ENCODE measurements at places on chromosomes 12 and 14.

GRCh38 chr14:53295985-53296582, 143.0 kb upstream of the DDHD1 start:
- no peak for DNase-seq

GRCh38 chr12:92995258-92995903, 66.3 kb upstream of the EEA1 start:
- no peak for DNase-seq

GRCh38 chr12:26839512-26839911, 6.5 kb upstream of the ITPR2 start:
- no peak for DNase-seq

DNA sequence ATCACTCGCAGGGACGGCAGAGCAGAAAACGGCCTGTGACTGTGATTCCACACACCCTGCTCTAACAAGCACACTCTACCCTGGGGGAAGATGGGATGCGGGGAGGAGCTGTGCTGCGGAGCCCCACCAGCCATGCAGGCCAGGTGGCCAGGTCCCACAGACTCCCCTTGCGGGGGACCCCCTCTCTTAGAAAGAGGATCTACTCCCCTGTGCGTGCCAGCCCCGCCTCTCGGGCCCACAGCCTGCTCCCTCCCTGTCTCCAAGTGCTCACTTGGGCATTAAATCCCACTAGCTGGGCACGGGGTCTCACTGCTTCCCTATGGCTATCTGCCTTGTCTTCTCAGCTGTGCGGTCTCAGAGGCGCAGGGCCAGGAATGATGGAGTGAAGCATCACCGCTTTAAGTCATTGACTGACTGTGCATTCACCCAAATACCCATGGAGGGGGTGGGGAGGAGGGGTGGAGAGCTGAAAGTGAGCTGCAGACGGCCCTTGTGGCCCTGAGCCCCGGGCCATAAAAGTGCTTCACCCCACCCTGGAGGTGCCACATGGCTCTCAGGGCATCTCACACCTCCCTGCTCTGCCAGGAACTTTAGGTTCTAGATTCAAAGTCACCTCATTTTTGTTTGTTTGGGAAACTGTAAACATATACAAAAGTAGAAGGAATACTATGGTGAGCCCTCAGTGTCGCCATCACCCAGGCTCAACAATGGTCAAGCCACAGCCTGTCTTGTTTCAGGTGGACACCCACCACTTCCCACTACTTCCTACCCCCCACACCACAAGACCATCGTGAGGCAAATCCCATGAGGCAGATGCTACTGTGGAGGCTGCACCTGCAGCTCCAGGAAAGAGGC, 9.4 kb downstream of the STX2 start:
- no peak for DNase-seq

DNA sequence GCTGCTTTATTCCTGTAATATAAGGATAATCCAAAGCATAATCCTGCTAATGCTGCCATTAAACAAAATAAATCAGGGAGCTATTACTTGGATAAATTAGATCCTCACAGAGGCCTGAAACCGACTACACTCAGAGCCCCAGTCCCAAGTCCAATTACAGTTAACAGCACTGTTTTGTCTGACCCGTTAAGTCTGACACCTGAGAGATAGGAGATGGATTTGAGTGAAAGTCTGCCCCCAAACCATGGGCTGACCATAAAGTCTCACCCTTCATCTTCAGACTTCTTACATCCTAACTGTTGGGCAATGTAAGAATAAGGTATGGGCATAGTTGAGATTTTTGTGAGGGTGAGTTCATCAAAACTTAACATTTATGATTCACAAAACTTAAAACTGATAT, 181.7 kb downstream of the PLCZ1 start:
- DNase-seq, result no peak

GRCh38 chr12:3911409-3911808, 38.2 kb upstream of the PARP11 start:
- DNase-seq, result no peak

- DNase-seq, result no peak
Observed at GRCh38 chr14:96245710-96246538, 10.1 kb upstream of the BDKRB1 start.

DNA sequence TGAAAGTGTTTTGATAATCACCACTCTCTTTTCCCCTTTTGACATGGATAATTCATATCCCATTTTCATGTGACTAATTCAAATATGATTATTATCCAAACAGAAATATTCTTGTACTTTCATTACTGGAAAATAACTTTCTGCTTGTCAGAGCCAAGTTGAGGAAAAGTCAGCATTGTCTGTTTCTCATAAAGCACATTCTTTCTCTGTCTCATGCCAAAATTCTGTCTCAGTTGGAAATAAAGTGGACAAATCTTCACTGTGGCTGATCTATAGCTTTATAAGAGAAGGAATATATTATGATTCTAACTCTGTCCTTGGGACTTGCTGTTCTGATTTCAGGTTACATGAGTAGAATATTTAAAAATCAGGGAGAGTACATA, 22.7 kb upstream of the PRICKLE1 start:
- no peak for DNase-seq

- DNase-seq, result no peak
Observed at GRCh38 chr14:50397390-50398188, 908 bp upstream of the CDKL1 start.

- DNase-seq, result no peak
Observed at GRCh38 chr12:60834806-60835205, 1239.0 kb downstream of the SLC16A7 start.

DNA sequence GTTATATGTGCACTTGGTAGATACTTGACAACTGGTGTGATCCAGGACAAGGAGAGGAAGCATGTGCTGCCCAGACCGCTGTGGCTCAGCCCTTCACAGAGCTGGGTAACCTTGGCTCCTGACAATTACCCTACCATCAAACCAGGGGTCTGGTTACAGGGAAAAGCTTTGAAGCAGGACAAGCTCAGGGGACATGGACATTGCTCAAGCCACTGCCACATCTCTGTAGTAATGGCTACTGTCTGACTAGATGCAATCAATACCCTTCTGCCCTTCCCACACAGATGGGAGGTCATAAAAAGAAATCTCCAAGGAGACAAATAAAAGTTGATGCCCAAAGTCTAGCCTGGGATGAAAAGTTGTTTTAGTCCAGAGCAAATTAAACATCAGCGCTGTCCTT, 577.4 kb downstream of the MED13L start:
- no peak for DNase-seq

GRCh38 chr12:48996794-48997718, 2.1 kb downstream of the DDN start:
- DNase-seq, result peak; percentile 51

- DNase-seq, result no peak
Observed at GRCh38 chr14:69657950-69658355, 46.6 kb downstream of the SUSD6 start.

DNA sequence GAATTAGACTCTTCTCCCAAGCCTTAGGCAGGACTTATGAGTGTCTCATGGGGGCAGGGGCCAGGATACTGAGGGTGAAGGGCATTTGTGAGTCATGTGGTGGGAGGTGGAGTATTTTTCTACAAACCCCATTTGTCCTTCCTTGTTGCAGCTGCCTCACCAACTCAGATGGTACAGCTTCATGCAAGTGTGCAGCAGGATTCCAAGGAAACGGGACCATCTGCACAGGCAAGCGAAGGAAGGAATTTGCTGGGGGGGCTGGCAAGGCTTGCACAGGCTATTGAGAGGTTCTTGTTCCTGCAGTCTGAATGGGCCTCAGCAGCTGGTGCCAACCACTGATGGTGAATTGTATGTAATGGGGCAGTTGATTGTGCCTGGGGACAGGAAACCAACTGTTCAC, 125.1 kb downstream of the STAB2 start:
- DNase-seq, result no peak

DNA sequence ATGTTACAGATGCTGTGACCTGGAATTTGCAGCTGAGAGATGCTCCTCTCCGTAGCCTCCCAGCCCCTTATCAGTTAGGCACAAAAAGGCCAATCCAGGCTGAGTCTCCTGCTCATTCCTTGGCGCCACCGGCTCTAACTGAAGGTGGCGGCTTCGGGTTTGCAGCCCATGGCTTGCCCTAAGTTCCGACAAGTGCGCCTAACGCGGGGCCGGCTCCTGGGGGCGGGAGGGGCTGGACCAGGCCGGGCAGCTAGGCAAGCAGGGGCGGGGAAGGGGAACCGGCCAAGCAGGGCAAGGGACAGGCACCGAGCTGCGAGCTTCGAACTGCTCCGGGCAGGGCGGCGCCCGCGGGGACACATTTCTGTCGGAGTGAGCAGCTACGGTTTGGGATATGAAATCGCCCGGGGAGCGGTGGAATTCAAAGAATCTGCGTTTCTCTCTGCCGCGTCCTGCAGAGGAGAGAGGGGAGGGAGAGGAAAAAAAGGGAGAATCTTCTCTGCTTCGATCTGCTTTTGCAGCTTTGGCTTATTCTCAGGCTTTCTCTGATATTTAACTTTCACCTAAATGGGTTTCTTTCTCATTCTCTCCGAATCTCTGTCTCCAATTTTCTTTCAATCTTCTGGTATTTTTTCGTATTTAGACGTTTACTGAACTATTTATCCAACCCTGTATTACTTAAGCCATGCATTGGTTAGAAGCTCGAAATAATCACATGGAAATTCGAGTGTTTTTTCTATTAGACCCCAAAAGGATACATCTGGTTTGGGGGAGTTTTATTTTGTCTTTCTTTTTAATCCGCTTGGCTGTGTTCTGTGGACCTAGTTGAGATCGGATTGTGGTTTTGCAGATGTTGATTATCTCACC, 1.6 kb upstream of the HOXC12 start:
- no peak for DNase-seq

- no peak for DNase-seq
Observed at GRCh38 chr14:89564286-89564957, 147.4 kb upstream of the FOXN3 start.

All from anterior cingulate cortex (tissue), 58 donors.